ENCODE measurements at places on chromosomes 4 and X.

- DNase-seq = no peak
These were observed 3.9 kb upstream of the PLA2G12A start for GRCh38 chr4:109733728-109734127.

DNA sequence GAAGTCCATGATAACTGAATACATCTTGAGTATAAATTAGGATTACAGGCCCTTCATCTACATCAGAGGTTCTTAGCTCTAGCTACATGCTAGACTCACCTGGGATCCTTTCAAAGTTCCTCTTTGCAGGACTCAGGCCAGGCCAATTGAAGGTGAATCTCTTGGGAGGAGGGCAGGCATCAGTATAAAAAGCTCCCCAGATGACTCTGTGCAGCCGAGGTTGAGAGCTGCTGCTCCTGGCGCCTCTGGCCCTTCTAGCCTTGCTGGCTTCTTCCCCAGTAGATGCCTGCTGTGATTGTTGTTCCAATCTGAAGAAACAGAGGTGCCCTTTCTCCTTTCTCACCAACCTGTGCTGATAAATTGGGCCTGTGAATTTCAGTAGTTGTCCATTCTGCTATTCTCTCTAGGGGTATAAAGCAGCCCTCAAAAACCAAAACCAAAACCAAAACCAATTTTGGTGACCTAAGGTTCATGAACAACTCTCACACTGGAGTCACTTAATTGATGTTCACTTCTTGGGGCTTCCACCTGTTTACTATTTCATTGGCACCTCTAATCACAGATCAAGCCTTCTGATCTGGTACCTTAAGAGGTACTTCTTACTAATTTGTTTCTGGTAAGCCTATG, 78.7 kb downstream of the SUPT20HL2 start:
- no peak for DNase-seq

DNA sequence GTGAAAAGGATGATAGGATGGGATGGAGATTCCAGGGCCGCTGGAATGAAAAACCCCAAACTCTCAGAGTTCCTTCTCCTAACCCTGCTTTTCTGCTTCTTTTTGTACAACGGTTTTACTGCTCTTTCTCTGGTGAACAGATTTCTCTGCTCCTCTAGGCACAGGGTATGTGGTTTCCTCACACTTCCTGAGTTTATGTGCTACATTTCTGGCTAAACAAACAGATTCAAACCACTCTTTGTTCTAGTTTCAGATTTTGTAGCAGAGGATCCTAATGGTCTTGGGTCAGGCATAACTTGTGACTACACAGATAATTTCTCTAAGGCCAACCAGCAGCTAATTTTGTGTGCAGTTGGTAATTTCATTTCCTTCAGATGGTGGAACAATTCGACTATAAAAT, 52.6 kb downstream of the OSTC start:
- no peak for DNase-seq

DNA sequence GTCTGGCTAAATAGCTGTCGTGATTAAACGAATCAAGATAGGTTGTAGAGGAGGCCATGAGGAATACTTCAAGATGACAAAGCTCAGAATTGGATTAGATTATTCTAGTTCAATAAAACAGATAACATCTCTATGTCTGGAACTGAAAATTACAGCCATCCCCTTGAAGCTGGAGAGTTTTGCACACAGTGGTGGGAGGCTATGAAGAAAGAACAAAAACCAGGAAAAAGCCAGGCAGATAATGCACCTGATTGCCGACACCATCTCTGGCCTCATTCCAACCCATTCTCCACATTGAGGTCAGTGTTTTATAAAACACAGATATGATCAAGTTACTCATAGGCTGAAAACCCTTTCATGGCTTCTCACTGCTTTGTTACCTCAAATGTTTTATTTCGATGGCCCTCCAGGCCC, 188.3 kb downstream of the RASL11B start:
- no peak for DNase-seq

DNA sequence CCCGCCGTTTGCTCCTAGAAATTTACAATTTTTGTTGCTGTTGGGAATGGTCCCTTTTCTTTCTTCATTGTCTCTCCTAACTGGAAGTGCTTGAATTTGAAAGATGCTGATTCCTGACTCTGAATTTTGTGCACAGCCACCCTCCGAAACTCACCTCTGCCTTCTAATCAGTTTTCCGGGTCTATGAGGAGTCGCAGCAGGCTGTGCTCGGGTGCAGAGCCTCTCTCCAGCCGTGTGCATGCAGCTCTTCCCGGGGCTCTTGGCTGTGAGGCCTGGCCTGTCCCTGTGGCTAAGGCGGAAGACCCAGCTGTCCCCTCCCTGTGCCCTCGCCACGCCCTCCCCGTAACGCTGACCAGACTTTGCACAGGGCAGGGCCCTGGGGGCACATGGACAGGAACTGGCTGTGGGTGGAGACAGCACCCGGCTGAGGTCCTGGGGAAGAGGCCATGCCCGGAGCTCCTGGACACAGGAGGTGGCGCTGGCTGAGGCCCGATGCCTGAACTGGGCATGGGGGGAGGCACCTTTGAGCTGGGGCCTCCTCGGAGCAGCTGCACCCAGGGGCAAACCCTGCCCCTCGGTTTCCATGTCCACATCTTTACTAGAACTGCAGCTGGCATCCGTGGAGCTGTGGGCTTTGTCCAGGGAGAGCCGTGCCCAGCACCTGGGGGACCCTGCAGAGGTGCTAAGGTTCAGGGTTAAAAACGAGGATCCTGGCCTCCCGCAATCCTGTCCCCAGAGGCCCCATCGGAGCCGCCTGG, 32.6 kb upstream of the SPON2 start:
- DNase-seq = no peak

- no peak for DNase-seq
These were observed 499.5 kb downstream of the ANKRD50 start for GRCh38 chr4:124212815-124213630.

DNA sequence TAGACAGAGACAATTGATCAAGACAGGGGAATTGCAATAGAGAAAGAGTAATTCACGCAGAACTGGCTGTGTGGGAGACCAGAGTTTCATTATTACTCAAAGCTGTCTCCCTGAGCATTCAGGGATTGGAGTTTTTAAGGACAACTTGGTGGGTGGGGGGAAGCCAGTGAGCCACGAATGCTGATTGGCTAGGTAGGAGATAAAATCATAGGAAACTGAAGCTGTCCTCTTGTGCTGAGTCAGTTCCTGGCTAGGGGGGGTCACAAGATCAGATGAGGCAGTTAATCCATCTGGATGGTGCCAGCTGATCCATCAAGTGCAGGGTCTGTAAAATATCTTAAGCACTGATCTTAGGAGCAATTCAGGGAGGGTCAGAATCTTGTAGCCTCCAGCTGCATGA, 358.6 kb downstream of the GPM6A start:
- DNase-seq = no peak

GRCh38 chr4:185071236-185071811, 53.0 kb downstream of the HELT start:
- no peak for DNase-seq

- DNase-seq = no peak
These were observed 164.6 kb downstream of the AFF2 start for GRCh38 chrX:148664995-148665394.

- DNase-seq = no peak
These were observed 856.3 kb downstream of the RPA4 start for GRCh38 chrX:97740044-97740443.

DNA sequence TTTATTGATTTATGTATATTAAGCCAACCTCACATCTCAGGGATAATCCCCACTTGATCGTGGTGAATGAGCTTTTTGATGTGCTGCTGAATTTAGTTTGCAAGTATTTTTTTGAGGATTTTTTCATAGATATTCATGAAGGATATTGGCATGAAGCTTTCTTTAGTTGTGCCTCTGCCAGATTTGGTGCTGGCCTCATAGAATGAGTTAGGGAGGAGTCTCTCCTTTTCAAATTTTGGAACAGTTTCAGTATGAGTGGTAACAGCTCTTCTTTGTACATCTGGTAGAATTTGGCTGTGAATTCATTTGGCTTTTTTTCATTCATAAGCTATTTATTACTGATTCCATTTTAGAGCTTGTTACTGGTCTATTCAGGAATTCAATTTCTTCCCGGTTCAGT, 197.2 kb upstream of the NDST4 start:
- no peak for DNase-seq

DNA sequence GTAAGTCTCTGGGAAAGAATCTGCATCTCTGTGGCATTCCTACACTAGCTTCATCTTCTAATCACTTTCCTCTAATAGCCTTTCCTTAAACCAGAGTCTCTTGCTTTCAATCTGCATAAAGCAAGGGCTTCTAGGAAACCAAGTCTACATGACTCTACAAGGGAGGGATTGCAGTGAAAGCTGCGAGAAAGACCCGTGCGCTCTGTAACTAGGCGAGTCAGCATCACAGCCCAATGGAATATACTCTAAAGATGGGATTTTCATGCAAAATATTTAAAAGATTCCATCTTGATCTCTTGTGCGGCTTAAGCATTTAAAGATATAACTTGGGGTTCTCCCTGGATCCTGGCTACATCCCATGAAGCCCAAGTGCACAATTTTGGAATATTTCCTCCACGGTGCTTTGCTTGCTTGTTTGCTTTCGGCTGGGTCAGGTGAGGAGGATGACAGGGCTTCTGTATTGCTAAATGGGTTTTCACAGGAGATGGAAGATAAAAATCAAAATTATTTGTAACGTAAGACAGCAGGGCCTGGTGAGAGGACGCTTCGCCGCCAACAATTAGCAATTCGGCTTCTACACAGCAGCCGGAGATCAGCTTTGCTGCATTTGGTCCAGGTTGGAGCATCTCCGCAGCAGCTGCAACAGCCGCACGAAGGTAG, 687 bp upstream of the GRIA2 start:
- DNase-seq = no peak

DNA sequence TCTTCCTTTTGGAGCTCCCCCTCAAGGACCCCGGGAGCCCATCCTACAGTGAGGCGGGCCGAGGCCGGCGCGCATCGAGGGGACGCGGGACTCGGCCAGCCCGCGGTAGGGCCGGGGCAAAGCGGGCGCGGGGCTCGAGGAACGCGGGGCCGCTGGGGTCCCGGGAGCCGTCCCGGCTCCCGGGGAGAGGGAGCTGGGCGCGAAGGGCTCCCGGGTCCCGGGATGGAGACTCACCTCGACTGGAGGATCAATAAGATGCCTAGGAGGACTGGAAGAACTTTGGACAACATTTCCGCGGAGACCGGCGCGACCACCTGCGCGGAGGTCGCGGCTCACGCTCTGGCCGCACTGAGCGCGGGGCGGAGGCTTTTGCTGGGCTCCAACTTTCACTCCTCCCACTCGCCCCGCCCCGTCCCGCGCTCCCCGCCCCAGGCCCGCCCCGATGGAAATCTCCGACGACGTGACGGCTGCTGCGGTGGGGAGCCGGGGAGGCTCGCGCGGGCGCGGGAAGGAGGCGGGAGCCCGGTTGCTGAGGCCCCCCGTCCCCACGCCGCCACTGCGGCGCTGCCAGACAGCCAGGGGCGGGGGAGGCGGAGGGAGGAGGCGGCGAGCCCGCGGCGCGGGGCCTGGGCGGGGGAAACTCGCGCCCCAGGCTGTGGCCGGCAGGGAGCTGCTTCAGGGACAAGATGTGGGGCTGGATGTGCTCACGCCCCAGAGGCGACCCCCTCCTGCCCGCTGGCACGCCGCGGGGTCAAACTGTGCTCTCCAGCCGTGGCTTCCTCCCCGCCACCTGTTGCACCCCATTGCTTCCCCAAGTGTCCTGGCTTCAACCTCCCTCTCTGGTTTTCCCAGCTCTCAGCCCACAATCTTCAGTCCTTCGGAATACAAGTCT, at the start of gene GABRE:
TSS of gene GABRE (minus strand) at position 341 of the 892 bp plus-strand sequence. CDS start at position 290, 51 bp downstream.
- no peak for DNase-seq

GRCh38 chr4:140652601-140653000, 83.8 kb upstream of the UCP1 start:
- no peak for DNase-seq

DNA sequence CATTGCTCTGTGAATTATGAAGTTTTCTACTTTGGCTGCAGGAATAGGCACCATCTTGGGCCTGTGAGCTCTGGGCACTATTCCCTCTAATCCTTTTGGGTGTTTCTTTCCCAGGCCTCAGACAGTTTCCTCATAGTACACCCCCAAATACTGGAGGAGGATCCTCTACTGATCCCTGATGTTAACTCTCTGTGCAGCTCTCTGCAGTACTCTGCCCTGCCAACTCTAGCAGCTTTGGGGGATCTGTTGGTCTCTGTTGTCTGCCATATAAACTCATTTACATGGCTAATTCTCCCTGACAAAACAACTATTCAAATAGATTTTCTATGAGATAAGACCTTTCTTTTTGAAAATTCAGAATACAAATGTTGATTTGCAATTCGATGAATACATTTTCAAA, 29.9 kb downstream of the USP53 start:
- no peak for DNase-seq

- DNase-seq = no peak
These were observed 372.9 kb upstream of the TENM3 start for GRCh38 chr4:181870326-181870725.

- DNase-seq = no peak
These were observed 6.5 kb downstream of the RGS12 start for GRCh38 chr4:3299122-3299975.

DNA sequence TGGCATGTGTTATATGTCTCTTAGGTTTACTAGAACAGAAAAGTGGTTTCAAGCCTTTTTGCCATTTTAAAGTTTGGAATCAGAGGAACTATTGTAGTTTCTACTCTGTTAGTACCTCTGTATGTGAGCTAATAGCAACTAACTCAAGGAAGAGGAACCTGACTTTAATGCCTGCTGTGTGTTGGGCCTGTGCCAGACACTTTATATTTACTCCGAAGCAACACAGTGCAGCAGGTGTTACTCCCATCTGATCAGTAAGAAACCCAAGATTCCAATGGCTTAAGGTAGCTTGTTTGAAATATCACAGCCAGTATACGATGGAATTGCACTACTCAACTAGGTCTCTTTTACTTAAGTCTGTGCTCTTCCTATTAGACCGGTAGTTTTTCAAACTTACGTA, 79.2 kb downstream of the USP9X start:
- DNase-seq = no peak

All from activated T-cell treated with anti-CD3 and anti-CD28 coated beads for 48 hours (primary cell).